Placental epithelial cell (primary cell): ENCODE measurements at places on chromosomes 7 and 10. TPM values are rescaled to one million over a fixed set of nuclear protein-coding genes. Genes with fewer than 3 reads are reported as not detected.

Gene GDF2
- total RNA-seq: not detected in 2 replicates

Gene PDE1C
- 0.22 and 0.79 TPM in 2 replicates for total RNA-seq

Gene IGF2BP3
- total RNA-seq: 72.6 and 93.9 TPM in 2 replicates

Gene RINT1
- total RNA-seq: 16.5 and 18.9 TPM in 2 replicates

Gene IFIT2
- 0.79 and 5.2 TPM in 2 replicates for total RNA-seq

Gene ZNF736
- total RNA-seq: 6.6 and 14.9 TPM in 2 replicates

Gene HSPA12A
- 1.7 and 4.3 TPM in 2 replicates for total RNA-seq

Gene MYH16
- under 0.01 TPM in 1 of 2 replicates, not detected in the other for total RNA-seq

Gene CTTNBP2
- total RNA-seq: 0.39 and 0.43 TPM in 2 replicates

Gene MSMB
- not detected in 2 replicates for total RNA-seq

Gene PALD1
- total RNA-seq: not detected in 2 replicates

Gene ASCC1
- total RNA-seq: 30.6 and 37.7 TPM in 2 replicates
